ENCODE measurements at places on chromosomes 16 and 17.

DNA sequence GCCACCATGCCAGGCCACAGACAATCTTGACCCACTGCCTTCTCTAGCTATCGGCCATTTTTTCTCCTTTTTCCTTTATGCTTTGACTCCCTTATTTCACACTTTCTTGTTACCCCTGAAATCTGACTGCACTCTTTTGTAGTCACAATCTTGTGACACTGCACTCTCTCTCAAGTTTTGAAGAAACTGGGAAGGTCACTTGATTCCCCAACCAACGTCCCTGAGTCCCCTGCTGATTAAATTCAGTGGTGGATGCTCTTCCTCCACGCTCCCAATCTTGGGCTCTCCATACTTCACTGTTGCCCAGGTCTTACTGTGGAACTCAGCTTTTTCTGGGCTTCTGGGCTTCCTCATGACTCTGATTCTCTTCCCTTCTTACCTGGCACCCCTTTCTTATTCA, 33.9 kb downstream of the PECAM1 start:
- no peaks in the 10 kb centered on the region for H3K36me3 ChIP-seq
- no peaks in the 10 kb centered on the region for H3K27me3 ChIP-seq
- H3K4me1 ChIP-seq: no peaks in the 10 kb centered on the region
- DNase-seq: no peak
- no peak overlapping the region for H3K4me3 ChIP-seq

DNA sequence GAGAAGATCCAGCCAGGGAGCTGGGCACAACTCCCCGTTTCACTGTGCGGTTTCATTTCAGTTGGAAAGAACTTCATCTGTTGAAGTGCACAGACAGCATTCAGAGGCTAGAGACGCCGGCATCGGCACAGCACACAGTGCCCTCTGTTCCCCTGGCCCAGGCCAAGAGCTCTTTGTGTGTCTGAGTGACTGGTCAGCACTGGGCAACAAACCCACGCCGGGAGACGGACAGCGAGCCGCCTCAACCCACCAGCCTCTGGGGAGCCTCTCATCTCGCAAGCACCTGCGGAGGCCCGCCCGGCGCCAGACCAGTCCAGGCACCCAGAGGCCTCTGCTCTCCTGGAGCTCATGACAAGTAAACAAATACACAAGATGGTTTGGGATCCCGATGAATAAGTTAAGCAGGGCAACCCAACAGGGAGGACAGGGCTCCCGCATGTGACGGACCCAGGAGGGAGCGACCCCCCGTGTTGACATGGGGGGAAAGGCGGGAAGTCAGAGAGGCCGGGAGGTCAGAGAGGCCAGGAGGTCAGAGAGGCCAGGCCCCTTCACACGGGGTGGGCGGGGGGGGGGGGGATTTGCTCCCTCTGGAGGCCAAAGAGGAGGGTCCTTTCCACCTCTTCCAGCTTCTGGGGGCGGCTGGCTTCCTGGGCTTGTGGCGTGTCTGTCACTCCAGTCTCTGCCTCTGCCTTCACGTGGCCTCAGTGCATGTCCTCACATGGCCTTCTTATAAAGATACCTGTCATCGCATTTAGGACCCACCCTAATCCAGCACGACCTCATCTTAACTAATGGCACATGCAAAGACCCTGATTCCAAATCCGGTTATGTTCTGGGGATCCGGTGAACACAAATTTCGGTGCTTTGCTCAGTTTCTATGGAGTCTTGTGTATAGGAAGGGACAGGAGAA, 25.8 kb upstream of the KLHDC4 start:
- no peak overlapping the region for H3K4me3 ChIP-seq
- H3K36me3 ChIP-seq: no peaks in the 10 kb centered on the region
- no peak overlapping the region for H3K27ac ChIP-seq
- no peak for DNase-seq

DNA sequence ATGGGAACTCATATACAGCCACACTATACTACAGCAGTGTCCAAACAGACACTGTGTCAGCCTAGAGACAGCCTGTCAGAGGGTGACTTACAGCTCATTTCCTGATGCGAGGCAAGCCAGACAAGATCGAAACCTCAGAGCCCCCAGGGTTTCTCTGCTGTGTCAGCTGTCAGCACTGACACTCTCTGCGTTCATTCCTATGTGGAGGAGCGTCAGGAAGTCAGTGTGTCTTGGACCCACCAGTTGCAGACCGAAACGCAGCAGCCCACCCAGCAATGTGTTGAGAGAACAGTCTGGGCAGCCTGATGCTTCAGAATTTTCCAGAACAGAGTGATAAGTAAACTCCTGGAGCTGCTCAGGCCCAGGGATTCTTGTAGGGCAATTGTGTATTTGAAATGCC, 20.6 kb upstream of the MAPT start:
- DNase-seq: no peak
- no peaks in the 10 kb centered on the region for H3K36me3 ChIP-seq
- H3K4me3 ChIP-seq: no peak overlapping the region
- H3K27ac ChIP-seq: no peak overlapping the region
- H3K4me1 ChIP-seq: no peaks in the 10 kb centered on the region
- H3K27me3 ChIP-seq: no peaks in the 10 kb centered on the region

DNA sequence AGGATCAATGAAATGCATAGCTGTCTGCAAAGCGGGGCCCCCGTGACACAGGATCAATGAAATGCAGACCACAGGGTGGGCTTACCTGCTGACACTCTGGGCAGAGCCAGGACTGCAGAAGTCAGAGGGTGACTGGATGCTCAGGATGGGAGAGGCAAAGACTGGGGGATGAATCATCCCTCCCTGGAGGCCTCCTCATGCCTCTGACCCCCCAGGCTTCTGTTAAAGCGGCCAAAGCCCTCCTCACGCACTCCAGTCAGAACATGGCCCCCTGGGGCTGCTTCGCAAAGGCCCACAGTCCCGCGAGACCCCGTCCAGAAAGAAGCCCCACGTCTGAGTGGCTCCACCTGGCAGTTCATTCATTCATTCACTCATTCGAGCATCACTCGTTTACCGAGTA, 38.4 kb upstream of the FOXF1 start:
- H3K36me3 ChIP-seq: no peaks in the 10 kb centered on the region
- no peak overlapping the region for H3K4me3 ChIP-seq
- DNase-seq: no peak
- H3K27ac ChIP-seq: no peak overlapping the region
- peaks cover 55% of the 10 kb centered on the region for H3K27me3 ChIP-seq

- H3K27ac ChIP-seq: no peak overlapping the region
- peaks cover 4% of the 10 kb centered on the region for H3K4me1 ChIP-seq
- no peaks in the 10 kb centered on the region for H3K36me3 ChIP-seq
- no peak for DNase-seq
Observed at GRCh38 chr16:81635063-81635937, 143.8 kb upstream of the PLCG2 start.

GRCh38 chr17:37312137-37312923, 63.5 kb upstream of the C17orf78 start:
- DNase-seq: no peak
- H3K4me3 ChIP-seq: no peak overlapping the region
- no peak overlapping the region for H3K27ac ChIP-seq
- H3K4me1 ChIP-seq: no peaks in the 10 kb centered on the region

DNA sequence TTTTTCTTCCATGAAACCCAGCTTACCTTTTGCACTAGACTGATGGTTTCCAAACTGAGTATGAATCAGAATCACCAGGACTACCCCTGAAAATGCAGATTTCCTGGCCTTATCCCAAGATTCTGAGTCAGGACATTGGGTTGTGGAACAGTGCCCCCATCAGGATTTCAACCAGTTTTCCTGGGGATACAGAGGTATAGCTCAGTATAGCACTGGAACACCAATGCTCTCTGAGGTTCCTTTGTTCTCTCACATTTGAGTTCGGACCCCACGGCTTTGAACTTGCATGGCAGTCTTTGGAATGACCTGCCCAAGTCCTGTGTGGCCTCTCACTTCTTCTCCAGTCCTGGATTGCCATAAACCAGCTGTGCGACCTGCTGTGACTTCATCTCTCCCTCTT, 12.8 kb upstream of the CCL8 start:
- no peak for DNase-seq
- H3K36me3 ChIP-seq: no peaks in the 10 kb centered on the region
- peaks cover 43% of the 10 kb centered on the region for H3K4me1 ChIP-seq
- H3K27me3 ChIP-seq: no peaks in the 10 kb centered on the region
- H3K27ac ChIP-seq: peak overlapping the region; percentile 10

DNA sequence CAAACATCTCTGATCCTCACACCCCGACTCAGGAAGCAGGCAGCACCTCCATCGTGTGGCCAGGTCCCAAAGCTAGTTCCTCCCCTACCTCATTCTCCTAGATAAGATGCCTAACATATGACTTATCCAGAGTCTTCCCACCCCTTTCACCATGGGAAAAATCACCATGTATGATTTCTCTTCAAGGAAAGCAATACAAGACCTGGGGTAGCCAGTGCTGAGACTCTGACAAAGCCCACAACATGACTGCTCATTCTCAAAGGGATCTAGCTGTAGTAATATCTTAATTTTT, 45.1 kb downstream of the CMTM4 start:
- H3K4me1 ChIP-seq: peaks cover 7% of the 10 kb centered on the region
- no peaks in the 10 kb centered on the region for H3K36me3 ChIP-seq
- no peaks in the 10 kb centered on the region for H3K27me3 ChIP-seq
- H3K4me3 ChIP-seq: no peak overlapping the region
- H3K27ac ChIP-seq: no peak overlapping the region

- no peak for DNase-seq
- no peak overlapping the region for H3K4me3 ChIP-seq
- H3K27me3 ChIP-seq: no peaks in the 10 kb centered on the region
- no peaks in the 10 kb centered on the region for H3K4me1 ChIP-seq
- H3K27ac ChIP-seq: no peak overlapping the region
Observed at GRCh38 chr17:58706351-58707140, 14.1 kb downstream of the RAD51C start.

GRCh38 chr17:32281011-32281451, 15.4 kb downstream of the RHBDL3 start:
- no peak overlapping the region for H3K4me3 ChIP-seq
- peaks cover 7% of the 10 kb centered on the region for H3K27me3 ChIP-seq
- H3K4me1 ChIP-seq: peaks cover 6% of the 10 kb centered on the region
- no peaks in the 10 kb centered on the region for H3K36me3 ChIP-seq

DNA sequence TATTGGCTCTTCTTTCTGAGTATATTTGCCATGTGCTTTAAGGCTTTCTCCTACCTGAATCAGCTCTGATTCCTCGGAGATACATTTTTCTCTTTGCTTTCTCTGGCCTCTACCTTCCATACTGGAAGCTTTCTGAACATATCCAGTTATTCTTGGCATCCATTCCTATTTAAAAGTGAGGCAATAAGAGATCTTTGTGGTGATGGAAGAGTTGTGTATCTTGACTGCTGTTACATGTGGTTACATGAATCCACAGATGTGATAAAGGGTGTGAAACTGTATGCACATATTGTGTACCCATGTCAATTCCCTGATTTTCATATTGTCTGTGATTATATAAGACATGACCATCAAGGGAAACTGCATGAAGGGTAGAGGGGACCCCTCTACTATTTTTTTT, 24.4 kb downstream of the UBE2O start:
- H3K4me3 ChIP-seq: no peak overlapping the region
- peak overlapping the region; percentile 65 for H3K27ac ChIP-seq
- DNase-seq: no peak
- H3K27me3 ChIP-seq: no peaks in the 10 kb centered on the region

GRCh38 chr17:68295086-68295485, 3.8 kb downstream of the ARSG start:
- H3K27me3 ChIP-seq: no peaks in the 10 kb centered on the region
- no peak overlapping the region for H3K27ac ChIP-seq
- H3K4me3 ChIP-seq: no peak overlapping the region
- DNase-seq: no peak
- H3K4me1 ChIP-seq: peaks cover 11% of the 10 kb centered on the region
- no peaks in the 10 kb centered on the region for H3K36me3 ChIP-seq

- no peaks in the 10 kb centered on the region for H3K27me3 ChIP-seq
- H3K4me1 ChIP-seq: peaks cover 4% of the 10 kb centered on the region
- H3K36me3 ChIP-seq: no peaks in the 10 kb centered on the region
- H3K4me3 ChIP-seq: no peak overlapping the region
- no peak overlapping the region for H3K27ac ChIP-seq
Observed at GRCh38 chr17:17364338-17364667, 61.1 kb downstream of the NT5M start.

DNA sequence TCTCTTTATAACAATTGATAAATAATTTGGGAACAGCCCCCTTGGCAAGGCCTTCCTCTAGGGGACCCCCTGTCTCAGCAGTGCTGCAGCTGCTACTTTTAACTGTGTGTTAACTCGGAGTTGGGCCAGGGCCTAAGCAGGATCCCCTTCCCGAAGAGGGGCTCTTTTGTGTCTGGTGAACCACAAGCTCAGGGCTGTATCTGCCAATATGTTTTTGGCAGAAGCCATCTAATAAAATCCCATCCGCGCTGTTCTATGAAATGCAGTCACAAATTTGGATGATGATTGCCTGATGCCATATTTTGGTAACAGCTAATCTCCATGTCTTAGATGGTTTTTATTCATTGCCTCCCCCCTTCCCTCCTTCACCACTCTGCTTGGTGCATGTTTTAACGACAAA, 267.7 kb downstream of the FTO start:
- no peaks in the 10 kb centered on the region for H3K36me3 ChIP-seq
- no peak overlapping the region for H3K4me3 ChIP-seq

GRCh38 chr17:1908699-1909309, 79.0 kb downstream of the RPA1 start:
- DNase-seq: peak; percentile 61
- no peaks in the 10 kb centered on the region for H3K36me3 ChIP-seq
- H3K27ac ChIP-seq: no peak overlapping the region
- H3K4me1 ChIP-seq: peaks cover 11% of the 10 kb centered on the region

GRCh38 chr16:81696961-81697615, 82.0 kb upstream of the PLCG2 start:
- peaks cover 25% of the 10 kb centered on the region for H3K36me3 ChIP-seq
- no peaks in the 10 kb centered on the region for H3K27me3 ChIP-seq
- no peaks in the 10 kb centered on the region for H3K4me1 ChIP-seq
- H3K4me3 ChIP-seq: no peak overlapping the region

- H3K27me3 ChIP-seq: no peaks in the 10 kb centered on the region
- H3K4me3 ChIP-seq: no peak overlapping the region
- DNase-seq: no peak
- H3K27ac ChIP-seq: no peak overlapping the region
- H3K4me1 ChIP-seq: peaks cover 14% of the 10 kb centered on the region
Observed at GRCh38 chr17:35117984-35118383, 1.7 kb downstream of the RAD51D start.
